ENCODE measurements at places on chromosomes 4 and X.

DNA sequence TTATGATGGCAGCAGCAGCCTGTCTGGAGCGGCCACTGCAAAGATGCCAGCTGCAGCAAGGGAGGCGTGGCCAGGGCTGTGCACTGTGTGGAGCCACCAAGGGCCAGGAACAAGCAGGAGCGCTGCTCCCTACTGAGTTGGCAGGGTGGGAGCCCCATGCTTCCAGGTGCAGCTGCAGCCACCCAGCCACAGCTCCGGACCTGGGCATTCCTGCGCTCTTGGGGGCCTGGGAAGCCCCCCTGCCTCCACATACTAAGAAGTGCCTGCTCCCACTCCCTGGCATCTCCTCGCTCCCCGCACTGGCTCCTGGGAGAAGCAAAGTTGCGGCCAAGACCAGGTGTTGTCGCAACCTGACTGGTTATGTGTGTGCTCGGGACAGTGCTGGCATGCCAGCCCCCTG is 619.8 kb downstream of the DMD start:
- DNase-seq, result no peak

DNA sequence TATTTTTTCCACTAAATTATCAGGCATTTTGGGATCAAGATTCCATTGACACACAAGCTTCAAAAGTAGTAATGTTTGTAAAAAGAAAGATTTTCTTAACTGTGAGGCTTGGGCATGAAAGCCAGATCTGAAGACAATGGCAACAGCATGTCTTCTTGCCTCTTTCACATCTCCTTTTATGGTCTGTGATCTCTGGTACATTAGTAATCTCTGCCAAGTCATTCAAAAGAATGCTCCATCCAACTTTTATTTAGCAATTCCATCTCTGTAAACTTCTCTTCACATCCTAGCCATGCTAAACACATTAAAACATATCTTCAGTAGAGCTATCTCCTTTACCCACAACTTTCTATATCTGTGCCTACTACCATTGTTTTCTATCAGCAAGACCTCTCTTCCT is 465.4 kb downstream of the FAT4 start:
- DNase-seq, result no peak

- DNase-seq, result no peak
These were observed 60.5 kb downstream of the MSX1 start for GRCh38 chr4:4919927-4920326.

- no peak for DNase-seq
These were observed 995.7 kb upstream of the PRKX start for GRCh38 chrX:4708970-4709760.

DNA sequence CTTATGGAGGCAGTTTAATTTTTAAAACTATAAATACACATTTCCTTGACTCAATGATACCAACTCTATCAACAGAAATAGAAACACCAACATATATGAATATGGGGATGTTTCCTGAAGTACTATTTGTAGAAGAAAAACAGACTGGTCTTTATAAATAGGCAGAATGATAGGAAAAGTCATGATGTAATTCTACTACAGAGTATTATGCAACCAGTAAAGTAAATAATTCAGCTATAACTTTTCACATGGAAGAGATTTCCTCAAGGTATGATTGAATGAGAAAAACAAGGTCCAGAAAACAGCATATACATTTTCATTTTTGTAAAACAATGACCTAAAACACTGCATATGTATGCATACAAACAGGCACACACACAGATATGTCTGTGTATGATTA is 56.2 kb downstream of the GPRIN3 start:
- DNase-seq, result no peak

GRCh38 chr4:1600211-1600780 is 83.8 kb downstream of the FAM53A start:
- no peak for DNase-seq

GRCh38 chr4:60745800-60746571 is 454.1 kb upstream of the ADGRL3 start:
- no peak for DNase-seq

GRCh38 chr4:174869339-174869738 is 40.3 kb upstream of the GLRA3 start:
- DNase-seq, result no peak

- DNase-seq, result no peak
These were observed 239.0 kb upstream of the MID1 start for GRCh38 chrX:10859353-10859752.

- no peak for DNase-seq
These were observed 100.5 kb upstream of the PCDH7 start for GRCh38 chr4:30619679-30620078.

DNA sequence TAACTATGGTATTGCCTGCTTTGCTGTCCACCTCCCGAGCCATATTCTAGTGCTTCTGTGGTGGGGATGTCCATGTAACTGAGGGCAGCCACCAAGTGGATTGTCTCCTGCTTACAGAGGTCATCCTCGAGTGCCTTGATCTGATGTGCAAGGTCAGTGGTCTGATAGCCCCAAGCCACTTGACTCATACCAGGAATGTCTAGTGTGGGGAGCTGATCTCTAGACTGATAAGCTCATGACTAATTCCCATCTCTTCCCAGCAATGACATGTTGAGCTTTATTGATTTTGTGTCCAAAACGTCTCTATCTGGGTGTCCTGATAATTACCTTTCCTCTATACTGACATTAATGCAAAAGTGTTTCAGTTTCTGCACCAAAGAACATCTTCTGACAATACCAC is 168.4 kb upstream of the WDR1 start:
- DNase-seq, result no peak

DNA sequence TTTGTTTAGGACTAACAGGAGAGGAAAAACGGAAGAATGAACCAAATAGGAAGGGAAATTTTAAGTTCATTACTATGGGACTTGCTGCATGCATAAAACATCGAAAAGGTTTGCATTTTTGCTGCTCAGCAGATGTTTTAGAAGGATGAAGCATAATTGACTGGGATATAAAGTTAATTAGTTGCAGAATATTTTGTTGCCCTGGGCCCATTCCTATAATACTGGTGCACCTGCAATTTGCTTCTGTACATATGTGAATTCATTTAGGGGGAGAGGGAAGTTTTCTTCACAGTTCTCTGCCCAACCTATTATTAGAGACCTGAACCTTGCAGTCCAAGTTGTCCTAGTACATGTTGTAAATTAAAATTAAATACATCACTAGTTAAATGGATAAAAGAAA is 232.0 kb downstream of the UGT8 start:
- no peak for DNase-seq

DNA sequence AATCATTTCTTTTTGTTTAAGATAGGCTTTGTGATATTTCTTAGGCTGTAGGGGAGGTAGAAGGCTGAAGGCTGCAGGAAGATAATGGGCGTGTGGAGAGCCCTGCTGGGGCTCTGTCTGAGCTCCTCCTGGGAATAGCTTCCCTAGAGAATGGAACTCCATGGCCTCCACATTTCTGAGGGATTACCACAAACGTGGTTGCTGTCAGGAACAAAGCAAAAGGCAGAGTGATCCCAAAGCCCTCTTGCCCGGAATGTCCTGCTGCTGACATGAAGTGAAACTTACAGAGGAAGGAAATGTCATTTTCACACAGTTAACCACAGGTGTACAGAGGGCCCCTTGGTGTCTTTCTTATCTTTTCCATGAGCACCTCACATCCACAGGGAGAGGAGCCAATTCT is 89.3 kb downstream of the DDIT4L start:
- no peak for DNase-seq

- no peak for DNase-seq
These were observed 90.3 kb upstream of the CAMK2D start for GRCh38 chr4:113851816-113852215.

DNA sequence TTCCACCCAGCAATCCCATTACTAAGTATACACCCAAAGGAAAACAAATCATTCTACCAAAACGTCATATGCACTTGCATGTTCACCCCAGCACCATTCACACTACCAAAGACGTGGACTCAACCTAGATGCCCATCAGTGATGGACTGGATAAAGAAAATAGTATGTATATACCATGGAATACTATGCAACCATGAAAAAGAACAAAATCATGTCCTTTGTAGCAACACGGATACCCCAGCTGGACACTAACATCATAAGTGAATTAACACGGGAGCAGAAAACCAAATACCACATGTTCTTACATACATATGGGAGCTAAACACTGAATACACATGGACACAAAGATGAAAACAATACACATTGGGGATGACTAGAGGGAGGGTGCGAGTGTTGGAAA is 309.1 kb upstream of the KLF3 start:
- DNase-seq, result no peak

- DNase-seq, result peak; percentile 47
These were observed 19.5 kb downstream of the UTP14A start for GRCh38 chrX:129925305-129926092.

GRCh38 chrX:81301877-81302276 is 100.0 kb downstream of the SH3BGRL start:
- no peak for DNase-seq

DNA sequence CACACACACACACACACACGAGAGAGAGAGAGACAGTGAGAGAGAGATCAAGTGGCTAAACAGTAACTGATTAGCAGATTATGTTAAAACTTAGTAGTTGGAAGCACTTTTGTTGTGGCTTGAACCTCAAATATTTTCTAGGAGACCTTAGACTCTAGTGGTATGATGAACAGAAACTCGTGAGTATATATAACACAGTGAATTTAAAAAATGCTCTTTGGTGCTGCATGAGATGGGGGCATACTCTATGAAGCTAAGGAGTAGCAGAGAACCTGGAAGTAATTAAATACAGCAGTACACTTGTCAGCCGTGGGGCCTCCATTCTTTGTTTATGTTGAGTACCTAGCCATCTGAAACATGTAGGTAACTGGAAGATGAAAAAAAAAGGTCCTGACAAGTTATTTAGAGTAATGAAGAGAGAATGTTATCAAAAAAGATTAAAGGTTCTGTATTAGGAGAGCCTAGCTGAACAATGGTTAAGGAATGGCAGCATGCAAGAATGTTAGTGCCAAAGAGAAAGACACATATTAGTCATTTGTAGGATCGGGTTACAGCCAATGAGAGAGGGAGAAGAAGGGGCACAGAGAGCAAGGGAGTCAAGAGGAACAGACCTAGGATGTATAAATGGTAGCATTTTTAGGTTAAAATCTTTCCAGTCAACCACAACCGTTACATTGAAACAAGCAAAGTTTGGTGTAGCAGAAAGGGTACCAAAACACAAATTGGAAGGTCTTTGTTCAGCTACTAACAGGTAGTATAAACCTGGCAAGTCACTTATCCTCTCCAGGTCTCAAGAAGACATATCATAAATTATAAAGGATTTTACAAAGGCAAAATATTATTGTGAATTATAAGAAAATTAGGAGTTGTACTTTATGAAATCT is 316.7 kb upstream of the DIPK2B start:
- DNase-seq, result no peak

- DNase-seq, result no peak
These were observed 609 bp downstream of the REPS2 start for GRCh38 chrX:16946971-16947562.

DNA sequence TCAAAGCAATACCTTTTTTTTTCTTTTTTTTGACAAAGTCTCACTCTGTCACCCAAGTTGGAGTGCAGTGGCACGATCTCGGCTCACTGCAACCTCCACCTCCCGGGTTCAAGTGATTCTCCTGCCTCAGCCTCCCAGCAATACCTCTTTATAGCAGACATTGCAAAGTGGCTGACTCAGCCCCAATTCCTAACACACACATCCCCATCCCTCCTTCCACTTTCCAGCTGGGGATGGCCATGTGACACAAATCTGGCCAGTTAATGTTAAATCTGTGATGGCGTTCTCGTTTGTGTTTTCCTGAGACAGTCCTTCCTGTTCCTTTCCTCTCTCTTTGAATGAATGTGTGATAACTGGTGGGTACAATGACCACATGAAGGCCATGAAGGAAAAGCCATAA is 276.2 kb upstream of the KLF3 start:
- no peak for DNase-seq

GRCh38 chr4:96035727-96036126 is 195.8 kb downstream of the PDHA2 start:
- DNase-seq, result peak; percentile 10

DNA sequence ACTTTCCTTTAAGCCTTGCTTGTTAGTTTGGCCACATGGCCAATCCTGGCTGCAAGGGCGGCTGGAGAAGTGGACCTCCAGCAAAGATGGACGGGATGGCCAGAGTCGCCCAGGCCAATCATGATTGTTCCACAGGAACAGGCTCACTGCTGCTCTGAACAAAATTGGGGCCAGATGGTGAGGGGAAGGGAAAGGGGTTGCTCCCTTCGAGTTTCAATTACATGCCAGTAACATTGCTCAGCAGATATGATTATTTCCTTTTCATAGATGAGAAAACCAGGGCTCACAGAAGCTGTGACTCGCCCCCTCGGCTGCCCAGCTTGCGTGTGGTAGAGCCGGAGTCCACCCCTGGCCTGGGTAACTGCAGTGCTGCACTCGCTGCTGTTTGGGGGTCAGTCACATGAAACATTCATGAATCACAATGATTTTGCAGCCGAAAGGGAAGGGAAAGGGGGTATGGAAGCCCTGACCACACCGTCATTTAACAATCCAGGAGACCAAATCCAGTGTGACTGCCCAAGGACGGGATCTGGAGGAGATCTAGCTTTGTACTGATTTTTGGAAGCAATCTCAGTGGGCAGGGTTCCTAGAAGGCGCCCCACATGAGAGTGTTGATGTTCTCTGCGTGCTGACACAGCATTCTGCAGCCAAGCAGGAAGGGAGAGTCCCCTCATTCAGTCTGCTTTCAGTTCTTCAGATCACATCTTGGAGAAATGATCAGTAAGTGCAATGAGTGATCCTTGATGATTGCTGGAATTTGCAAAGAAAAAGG is 77.3 kb upstream of the MSX1 start:
- no peak for DNase-seq

DNA sequence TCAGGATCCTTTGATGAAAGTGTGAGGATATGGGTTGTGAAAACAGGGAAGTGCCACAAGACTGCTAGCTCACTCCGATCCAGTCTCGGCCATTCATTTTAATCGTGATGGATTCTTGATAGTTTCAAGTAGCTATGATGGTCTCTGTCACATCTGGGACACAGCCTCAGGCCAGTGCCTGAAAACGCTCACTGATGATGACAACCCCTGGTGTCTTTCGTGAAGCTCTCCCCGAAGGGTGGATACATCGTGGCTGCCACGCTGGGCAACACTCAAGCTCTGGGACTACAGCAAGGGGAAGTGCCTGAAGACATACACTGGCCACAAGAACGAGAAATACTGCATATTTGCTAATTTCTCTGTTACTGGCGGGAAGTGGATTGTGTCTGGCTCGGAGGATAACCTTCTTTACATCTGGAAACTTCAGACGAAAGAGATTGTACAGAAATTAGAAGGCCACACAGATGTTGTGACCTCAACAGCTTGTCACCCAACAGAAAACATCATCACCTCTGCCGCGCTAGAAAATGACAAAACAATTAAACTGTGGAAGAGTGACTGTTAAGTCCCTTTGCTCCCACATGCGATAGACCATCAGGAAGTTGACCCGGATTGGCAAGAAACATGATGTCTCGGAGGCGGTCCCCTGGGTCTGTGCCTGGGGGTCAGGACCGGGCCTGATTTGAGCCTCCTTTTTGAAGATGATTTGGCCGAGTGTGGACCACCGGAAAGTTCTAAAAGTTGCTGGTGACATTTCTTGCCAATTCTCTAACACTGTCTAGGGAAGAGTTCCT is 22.2 kb downstream of the LIAS start:
- no peak for DNase-seq

Data from kidney capillary endothelial cell (primary cell).